NCI-H69 (cell line): ENCODE measurements at places on chromosomes 2 and 18.

DNA sequence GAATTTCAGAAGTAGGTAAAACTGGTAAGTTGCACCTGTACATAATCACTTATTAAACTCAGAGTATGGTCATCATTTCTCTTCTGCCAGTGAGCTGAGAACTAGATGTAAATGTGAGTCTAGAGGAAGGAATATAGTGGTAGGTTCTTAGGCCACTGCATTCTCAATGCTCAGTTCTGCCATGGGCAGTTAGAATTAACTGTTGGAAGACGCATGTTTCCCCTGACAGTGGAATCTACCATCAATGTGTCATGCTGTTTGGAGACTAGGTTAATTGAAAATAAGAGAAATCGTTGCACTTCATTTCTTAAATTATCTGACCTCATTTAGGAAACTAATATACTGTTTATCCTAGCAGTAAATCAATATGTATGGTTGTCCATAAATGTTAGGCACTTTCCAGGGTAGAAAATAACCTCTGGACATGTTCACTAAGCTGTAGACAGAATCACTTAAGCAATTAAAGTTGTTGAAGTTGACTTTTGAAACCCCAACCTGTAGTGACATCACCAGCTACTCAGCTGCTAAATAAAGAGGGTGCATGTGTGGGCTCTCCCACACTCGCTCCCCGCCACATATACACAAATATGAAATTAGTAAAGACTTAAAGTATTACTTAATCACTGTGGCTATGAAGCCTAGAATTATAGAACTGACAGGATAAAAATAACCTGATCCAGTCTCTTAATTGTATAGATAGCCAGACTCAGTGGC, 91.5 kb upstream of the NOSTRIN start:
- DNase-seq: no peak

GRCh38 chr2:10781746-10782145, 30.8 kb downstream of the PDIA6 start:
- no peak for DNase-seq

GRCh38 chr2:227179988-227180685, 15.7 kb downstream of the COL4A3 start:
- DNase-seq: no peak

- peak; percentile 97 for DNase-seq
These were observed at the start of gene ZNF236 for GRCh38 chr18:76822506-76823160. Gene ZNF236 (plus strand): TSS chr18:76822557. CDS start chr18:76822608, 51 bp downstream.

DNA sequence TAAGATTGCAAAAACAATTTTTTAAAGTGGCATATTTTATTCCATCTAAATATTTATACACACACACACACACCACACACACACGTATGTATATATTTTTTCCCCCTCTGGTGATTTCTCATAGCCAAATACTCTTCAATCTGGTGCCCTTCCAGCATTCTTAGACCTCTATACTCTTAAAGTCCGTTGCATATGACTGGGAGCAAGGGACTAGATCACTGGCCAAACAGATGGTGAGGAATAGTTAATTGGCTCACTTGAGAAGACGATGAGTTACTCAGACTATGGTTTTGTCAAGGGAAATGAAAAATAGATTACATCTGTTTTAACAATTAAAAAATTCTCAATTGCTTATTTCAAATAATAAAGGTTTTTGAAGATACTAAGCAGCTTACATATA, 512.5 kb upstream of the LRRTM4 start:
- DNase-seq: no peak

DNA sequence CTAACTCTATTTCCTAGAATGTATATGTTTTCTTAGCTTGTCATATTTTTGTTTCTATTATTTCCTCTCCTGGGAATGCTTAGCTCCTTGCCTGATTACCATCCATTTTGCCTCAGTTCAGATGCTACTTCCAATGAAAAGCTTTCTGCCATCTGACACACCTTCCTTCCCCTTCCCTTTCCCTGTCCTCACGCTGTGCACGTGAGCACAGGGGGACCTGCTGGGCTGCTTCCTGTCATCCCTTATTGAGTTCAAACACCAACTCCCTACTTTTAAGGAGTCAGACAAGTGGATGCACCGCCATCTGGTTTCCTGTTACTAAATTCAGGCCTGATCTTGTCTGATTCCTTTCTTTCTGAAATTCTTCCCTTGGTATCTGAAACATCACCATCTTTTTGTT, 2.4 kb upstream of the INO80C start:
- DNase-seq: peak; percentile 66

- DNase-seq: no peak
These were observed 36.3 kb upstream of the SMAD7 start for GRCh38 chr18:48986851-48987761.

DNA sequence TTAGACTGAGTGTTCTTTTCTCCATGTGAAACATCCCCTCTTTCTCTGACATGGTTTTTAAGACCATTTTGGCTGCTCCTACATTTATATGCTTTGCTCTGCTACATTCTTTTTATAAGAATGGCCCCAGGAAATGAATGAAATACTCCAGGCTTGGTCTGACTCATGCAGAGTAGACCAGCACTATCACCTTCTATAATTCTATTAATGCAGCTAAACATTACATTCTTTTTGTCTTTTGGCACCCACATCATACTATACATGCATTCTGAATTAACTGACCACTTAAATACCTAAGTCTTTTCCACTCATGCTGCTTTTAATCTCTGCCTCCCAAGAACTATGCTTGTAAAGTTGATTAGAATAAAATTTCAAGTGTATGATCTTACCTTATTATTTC, 94.1 kb downstream of the AAK1 start:
- no peak for DNase-seq

DNA sequence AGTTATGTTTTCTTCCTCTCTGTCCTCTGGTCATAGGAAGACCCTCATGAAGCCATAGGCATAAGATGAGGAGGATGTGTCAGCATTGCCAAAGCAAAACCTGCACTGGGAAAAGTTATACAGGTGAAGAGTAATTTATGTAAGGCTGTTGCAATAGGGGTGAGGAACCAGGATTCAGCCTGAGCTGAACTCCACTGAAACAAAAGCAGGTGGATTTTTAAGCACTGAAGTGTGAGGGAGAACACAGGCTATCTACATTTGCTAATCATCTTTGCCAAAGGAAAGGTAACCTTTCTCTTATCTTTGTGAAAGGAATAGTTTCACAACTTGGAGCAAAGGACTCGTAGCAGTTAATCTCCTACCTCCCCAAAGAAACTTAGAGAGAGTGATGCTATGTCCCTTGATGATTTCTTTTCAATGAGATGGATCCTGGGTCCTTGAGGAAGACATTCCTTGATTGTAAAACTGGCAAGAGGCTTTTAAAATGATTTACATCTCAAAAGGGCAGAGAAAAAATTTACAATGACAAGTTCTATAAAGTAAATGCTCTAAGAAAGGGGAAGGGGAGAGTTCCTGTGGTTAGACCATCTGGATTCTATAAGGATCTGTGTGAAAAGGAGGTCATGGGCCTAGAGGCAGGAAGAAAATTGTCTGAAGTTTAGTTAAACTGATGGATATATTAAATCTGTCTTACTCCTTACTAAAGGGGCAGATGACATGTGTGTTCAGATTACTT, 385.4 kb upstream of the CDH7 start:
- DNase-seq: peak; percentile 54

GRCh38 chr2:170077830-170078569, 99.9 kb upstream of the MYO3B start:
- no peak for DNase-seq

- DNase-seq: peak; percentile 90
These were observed 68.4 kb downstream of the MCFD2 start for GRCh38 chr2:46847185-46847710.

DNA sequence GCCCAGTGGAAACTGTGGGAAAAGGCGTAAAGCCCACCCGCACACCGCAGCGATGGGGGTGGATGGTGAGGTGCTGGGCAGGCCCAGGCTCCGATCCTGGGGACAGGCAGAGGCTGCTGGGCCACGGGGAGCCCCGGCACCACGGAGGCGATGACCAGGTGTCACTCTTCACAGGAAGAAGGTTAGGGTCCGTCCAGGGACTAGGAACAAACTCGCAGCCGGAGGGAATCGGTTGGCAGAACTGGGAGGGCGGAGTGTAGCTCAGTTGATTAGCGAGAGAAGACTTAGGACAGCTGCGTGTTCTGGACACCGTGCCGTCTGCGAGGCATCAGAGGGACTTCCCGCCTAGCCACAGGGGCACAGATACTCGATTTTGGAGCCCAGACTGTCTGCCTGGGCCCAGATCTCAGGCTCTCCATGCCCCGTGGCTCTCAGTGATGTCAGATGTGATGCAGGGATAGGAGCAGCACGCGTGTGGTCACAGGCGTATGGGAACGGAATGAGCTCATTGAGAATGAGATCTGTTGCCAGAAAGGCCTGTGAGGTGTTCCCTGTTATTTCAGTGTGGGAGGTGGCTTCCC, 16.1 kb upstream of the ALLC start:
- no peak for DNase-seq

DNA sequence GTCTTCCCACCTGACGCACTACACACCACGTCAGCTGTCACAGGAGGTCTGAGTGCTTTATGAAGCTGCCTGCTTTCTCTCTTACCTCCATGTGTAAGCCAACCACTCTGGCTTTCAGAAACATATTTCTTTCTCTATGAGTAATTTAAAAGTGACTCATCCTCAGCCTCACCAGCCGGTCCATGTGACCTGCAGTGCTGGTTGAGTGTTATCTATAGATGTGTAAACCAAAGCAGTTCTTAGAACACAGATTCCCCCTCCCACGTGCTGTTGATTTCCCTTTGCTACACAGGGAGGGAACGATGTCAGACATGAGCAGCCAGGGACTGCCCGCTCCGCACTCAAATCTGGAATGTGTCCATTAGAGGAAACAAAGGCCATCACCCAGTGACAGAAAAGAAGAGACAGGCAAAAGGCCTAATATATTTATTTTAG, 157.8 kb downstream of the BCL2 start:
- peak; percentile 71 for DNase-seq
